ENCODE measurements at places on chromosomes 13 and 19.

DNA sequence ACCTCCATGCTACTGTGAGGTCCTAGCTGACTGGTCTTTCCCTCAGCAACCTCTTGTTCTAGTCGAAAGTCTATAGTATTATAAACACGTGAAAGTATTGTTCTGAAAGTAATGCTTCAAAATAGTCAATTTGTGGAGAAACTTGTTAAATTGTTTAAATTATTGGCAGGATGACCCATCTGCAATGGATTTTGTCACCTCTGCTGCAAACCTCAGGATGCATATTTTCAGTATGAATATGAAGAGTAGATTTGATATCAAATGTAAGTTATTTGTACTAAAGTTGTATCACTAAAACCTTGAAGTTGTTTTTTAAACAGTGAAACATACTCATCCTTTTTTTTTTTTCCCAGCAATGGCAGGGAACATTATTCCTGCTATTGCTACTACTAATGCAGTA is 25.9 kb downstream of the UBA2 start:
- no peak for DNase-seq

DNA sequence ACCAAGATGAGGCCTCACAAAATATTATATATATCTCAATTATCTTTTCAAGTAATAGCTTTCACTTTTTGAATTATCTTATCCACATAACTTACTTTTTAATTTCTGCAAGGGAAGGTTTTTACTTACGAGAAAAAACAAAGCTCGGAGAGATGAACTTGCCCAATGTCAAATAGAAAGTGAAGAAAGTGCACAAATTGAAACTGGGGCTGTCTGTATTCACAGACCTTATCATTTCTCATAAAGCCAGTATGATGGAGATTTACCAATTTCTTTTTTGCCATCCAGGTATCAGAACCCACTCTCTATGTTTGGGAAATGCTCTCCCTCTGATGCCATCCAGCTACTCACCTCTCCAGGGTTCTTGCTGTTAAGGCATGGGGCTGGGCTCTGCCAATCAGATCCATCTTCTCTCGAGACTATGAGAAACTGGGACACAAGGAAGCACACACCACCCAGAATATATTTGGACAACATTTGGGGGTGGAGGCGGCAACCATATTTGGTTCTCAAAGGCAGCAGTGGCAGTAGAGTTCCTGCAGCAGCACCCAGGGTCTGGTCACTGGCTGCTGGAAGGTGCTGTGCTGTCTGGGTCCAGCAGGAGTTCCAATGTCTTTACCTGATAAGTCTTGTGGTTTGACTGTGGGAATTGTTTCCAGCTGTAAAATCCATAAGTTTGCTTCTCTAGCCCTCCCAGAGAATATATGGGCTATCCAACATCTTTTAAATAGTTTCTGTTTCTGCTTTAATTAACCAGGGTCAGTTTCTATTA is 45.8 kb upstream of the SCEL start:
- no peak for DNase-seq

DNA sequence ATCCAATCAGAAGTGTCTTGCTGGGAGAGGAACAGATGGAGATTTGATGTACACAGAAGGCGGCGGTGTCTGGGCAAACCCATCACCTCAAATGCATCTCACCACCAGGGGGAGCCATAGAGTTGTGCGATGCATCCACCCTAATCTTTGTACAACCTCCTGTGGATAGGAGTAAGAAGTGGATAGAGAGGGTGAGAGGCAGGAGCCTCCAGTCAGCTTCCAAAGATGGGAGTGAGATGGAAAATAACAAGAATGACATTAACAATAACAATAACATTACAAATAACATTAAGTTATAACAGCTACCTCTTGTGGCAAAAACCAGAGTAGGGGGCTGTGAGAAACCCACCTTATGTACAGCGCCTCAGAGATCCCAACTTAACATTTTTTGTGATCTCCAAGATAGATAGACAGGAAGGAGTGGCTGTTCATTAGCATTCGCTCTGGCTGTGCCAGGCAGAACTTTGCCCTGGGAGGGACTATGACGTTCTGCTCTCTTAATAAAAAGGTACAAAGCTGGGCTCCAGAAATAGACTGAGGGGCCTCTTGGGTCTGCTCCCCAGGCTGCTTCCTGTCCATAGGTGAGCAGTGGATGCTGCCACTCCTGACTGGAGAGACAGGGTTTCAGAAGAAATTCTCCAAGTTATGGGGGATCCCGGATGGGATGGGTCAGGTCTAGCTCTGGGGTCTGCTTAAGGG is 5.2 kb upstream of the CEACAM18 start:
- DNase-seq = peak; percentile 70

DNA sequence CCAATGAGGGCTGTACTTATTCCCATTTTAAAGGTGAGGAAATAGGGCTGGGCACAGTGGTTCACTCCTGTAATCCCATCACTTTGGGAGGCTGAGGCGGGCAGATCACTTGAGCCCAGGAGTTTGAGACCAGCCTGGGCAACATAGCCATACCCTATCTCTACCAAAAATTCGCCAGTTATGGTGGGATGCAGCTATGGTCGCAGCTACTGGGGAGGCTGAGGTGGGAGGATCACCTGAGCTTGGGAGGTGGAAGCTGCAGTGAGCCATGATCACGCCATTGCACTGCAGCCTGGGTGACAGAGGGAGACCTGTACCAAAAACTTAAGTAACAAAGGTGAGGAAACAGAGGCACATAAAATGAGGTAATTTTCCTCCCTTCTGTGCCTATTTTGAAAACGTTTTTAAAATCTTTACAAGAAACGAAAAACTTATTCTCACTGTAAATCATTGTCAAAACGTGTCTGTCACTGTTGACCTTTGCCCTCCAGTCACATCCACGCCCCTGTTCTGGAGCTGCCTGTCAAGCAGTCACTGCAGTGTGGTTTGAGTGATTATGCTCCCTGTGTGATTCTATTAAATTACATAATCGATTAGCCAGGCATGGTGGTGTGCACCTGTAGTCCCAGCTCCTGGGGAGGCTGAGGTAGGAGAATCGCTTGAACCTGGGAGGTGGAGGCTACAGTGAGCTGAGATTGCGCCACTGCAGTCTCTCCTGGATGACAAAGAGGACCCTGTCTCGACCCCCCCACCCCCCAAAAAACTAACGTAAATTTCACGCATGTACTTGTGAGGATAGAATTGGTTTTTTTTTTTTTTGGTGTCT is 12.5 kb downstream of the NOP53 start:
- DNase-seq = no peak

GRCh38 chr19:32542477-32543108 is 38.4 kb upstream of the PDCD5 start:
- DNase-seq = no peak

GRCh38 chr13:106942563-106942962 is 374.6 kb upstream of the ARGLU1 start:
- no peak for DNase-seq

DNA sequence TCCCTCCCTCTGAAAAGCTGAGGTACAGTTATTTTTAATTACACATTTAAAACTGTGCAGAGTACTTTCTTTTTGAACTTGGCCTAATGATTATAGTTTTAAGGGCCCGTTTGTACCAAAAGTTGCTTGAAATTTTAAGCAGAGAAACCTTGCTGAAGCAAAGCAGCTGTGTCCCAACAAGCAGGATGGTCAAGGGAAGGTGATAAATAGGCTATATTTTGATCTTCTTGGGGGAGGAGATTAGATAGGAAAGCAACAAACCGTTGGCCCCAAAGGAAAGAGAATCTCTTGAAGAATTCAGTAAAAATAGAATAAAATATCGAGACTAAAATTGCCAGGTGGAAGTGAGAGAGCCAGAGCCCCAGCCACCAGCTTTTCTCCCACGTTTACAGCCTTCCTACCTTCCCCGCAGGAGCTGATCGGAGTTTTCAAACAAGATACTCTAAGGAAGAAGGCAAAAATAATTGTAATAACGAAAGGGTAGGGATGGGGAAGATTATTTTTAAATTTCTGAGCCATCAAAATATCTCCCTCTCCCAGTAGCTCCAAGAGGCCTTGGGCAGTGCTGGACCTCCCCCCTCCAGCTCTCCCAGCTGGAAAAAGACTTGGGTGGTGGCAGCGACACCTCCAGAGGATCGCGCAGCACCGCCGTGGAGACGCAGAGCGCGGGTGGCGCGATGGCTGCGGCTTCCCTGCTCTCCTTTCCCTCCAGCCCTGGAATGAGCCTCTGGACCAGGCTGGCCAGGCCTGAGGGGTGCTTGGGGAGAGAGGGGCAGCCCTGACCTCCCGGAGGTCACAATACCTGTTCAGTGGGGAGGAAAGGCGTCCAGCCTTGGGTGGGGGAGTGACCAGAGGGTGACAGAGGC is 5.8 kb downstream of the ZIC2 start:
- no peak for DNase-seq

- DNase-seq = no peak
Observed at GRCh38 chr13:40149611-40150274, 494.3 kb downstream of the COG6 start.

DNA sequence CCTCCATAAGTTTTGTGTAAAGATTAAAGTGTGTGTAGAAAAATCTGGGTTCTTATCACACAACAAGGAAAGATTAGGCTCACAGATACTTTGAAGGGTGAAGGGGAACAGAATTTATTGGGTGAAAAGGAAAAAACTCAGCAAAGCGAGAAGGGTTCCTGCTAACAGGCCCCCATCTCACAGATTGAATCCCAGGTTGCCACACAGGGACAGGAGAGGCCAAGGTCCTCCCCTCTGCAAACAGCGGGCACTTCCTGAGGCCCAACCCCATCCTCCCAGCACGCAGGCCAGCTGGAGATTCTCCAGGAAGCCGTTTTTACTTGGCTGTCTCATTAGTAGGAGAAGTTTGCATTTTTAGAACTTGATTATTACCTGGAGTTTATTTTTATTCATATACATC is 15.2 kb upstream of the ERCC5 start:
- no peak for DNase-seq

GRCh38 chr19:17023805-17024204 is 2.8 kb downstream of the CPAMD8 start:
- DNase-seq = no peak

GRCh38 chr13:73973156-73973555 is 161.0 kb downstream of the KLF12 start:
- DNase-seq = no peak

GRCh38 chr13:90792335-90792734 is 555.2 kb upstream of the MIR17HG start:
- no peak for DNase-seq

- DNase-seq = no peak
Observed at GRCh38 chr19:31249217-31249616, 100.0 kb downstream of the TSHZ3 start.

DNA sequence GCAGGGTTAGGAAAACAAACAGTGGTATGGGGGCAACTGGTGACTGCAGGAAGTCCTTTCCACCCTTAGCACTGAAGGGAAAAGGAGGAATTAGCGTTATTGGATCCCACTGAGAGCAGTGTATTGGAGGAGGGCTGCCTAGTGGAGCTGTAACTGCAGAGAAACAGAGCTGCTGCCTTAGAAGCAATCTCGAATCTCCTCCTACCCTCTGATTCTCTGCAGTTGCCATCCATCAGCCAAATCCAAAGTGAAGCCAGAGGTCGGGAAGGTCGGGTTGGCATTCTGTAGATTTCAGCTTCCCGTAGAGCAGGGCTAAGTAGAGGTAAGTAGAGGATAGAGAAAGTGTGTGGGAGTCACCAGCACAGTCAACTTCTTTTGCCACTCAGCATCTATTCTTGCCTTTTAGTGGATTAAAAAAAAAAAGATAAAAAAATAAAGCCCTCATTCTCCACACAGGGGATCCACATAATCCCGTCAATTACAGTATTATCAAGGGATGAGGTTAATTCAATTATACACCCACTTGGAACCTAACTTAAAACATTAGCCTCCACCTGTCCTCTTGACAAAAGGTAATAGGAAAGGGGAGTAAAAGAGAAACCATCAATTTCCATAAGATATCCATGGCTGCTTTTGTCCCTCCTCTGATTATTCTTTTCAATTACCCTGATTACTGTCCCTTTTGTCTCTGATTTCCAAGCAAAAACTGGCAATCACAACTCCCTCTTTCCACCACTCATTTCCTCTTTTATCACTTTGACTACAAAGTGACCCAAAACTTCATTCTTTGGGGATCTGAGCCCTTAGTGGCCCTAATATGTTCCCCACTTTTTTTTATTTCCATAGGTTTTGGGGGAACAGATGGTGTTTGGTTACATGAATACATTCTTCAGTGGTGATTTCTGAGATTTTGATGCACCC is 234.7 kb downstream of the RBM26 start:
- DNase-seq = no peak

GRCh38 chr19:42068756-42069571 is 1.0 kb downstream of the GRIK5 start:
- DNase-seq = no peak

- DNase-seq = no peak
Observed at GRCh38 chr19:4870025-4870700, 2.7 kb upstream of the PLIN3 start.

GRCh38 chr19:5799247-5800241 is 5.3 kb upstream of the NRTN start:
- no peak for DNase-seq

GRCh38 chr13:40109351-40109844 is 453.9 kb downstream of the COG6 start:
- no peak for DNase-seq

DNA sequence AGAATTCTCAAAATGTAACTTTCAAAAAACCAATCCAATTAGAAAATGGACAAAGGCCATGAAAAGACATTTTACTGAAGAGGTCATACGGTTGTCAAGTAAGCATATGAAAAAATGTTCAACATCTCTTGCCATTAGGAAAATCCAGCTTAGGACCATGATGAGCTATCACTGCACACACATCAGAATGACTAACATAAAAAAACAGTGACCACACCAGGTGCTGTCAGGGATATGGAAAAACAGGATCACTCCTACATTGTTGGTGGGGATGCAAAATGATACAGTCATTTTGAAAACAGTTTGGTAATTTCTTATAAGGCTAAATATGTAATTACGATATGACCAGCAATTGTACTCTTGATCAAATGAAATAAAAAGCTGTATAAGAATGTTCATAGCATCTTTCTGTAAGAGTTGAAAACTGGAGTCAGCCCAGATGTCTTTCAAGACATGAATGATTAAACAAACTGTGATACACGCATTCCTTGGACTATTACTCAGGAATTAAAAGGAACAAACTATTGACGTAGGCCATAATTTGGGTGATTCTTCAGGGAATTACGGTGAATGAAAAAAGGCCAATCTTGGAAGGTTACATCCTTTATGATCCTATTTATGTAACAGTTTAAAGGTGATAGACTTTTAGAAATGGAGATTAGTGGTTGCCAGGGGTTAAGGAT is 26.9 kb upstream of the RCBTB2 start:
- no peak for DNase-seq

DNA sequence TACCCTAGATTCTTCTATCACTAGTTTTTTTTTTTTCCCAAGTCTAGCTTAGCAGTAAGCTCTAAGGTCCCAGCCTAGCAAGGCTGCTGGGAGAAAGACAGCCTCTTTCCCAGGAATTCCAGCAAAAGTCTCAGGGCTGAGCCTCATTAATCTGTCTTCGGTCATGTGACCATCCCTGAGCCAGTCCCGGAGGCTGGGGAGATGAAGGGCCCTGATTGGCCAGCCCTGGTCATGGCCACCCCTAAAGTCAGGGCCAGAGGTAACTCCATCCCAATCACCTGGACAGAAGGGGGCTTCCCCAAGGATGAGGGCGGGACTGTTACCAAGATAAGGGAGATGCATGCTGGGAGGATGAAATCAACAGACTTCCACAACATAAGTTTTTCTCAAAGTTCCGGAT is 43.3 kb downstream of the CCNE1 start:
- DNase-seq = no peak
